ENCODE measurements at places on chromosomes 12 and 14. TPM values are rescaled to one million over a fixed set of nuclear protein-coding genes. Genes with fewer than 3 reads are reported as not detected.

GRCh38 chr14:71396050-71396677 lies 488.9 kb downstream of the PCNX1 start:
- no peak for DNase-seq

DNA sequence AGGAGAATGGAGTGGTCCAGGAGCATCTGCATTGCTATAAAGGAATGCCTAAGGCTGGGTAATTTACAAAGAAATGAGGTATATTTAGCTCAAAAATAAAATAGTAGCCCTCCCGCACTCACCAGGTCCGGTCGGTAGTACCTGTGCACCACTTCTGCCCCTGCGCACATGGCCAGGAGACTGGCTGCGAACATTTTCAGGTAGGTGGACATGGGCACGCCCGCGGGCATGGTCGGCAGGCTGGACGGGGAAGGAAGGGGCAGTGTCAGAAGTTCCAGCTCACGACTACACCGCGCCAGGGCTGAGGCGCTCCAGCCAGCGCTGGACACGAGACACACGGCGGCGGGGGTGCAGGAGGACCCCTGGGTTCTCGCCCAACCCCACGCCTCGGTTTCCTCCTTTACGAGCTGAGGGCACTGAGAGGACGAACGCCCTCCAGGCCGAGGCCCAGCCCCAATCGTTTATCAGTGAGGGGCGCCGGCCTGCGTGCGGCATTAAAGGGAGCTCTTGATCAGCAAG lies 9.1 kb upstream of the TDG start:
- no peak for DNase-seq

- DNase-seq: no peak
Measured at GRCh38 chr12:2689879-2690278, 104.9 kb upstream of the FKBP4 start.

- no peak for DNase-seq
Measured at GRCh38 chr14:97850886-97851285, 1053.7 kb downstream of the VRK1 start.

Gene MMAB
- total RNA-seq: 58.6 TPM

- no peak for DNase-seq
Measured at GRCh38 chr14:36028665-36029064, 147.9 kb downstream of the PTCSC3 start.

GRCh38 chr12:50621399-50622300 lies 116.9 kb downstream of the DIP2B start:
- DNase-seq: no peak

Gene MYO1H
- total RNA-seq: not detected

Gene AKAP6
- total RNA-seq: 0.82 TPM

DNA sequence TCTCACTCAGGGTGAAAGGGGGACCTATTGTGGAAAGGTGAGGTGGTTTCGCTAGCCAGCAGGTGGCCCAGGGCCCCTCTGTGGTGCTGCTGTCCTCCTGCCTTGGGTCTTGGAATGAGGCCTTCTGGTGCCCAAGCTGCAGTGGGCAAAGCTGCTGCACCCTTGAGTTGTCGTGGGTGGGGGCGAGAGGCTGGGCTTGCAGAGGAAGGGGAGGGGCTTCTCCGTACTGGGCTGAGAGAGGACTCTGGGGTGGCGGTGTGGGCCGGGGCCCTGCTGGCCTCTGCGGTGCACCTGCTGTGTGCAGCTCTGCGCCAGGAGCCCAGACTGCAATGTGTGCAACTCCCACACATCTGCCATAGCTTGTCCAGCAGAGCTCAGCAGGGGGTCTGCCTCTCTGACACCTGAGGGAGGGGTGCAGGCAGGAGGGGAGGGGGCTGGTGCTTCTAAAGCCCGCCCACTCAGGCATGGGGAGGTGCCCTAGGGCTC lies 145.8 kb downstream of the KIF26A start:
- no peak for DNase-seq

DNA sequence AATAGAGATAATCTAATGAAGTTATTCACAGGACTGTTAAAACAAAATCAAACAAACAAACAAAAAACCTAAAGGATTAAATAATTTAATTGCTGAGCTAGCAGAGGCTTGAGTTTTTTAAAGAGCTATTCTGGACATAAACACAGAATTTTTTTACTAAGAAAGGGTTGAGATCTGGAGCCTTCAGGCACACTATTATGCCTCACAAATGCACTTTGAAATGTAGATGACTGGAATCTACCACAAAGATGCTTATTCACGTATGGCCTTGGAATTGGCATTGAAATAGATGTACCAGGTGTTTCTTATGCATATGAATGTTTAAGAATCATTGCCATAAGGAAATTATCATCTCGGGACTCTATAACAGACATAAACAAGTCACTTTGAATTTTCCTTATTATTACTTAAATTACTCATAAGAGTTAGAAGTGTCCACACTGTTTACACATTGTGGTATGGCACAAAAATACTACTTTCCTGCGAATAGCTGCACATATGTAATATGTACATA lies 21.6 kb downstream of the PUS7L start:
- no peak for DNase-seq

Gene HNF1A
- total RNA-seq: 0.26 TPM

- no peak for DNase-seq
Measured at GRCh38 chr12:130026608-130027176, 122.9 kb upstream of the TMEM132D start.

DNA sequence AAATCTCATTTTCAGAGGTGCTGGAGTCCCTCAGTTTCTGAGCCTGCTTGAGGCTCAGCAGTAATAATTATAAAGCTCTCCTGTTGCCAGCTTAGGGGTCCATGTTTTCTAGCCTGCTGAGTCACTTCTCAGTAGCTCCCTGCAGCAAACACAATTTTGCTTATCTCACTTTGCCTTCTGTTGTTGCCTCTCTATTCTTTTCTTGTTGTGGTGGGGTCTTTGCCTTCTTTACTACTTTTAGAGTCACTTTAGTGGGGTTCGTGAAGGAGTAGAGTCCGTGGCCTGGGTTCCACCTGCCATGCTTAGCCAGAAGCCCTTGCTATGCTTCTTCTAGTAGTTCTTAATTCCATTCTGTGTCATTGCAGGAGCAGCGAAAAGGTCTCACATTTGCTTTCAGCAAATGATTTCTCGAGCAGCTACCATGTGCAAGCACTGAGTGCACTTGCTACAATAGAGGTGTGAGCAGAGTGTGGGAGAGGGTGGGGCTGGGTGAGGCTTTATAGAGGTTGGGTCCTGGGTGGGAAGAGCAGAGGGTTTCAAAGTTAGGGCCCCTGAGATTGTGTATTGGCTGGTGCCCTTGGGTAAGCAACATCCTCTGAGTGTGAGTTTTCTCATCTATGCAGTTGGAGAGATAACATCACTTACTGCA lies 114.3 kb downstream of the ADCK1 start:
- DNase-seq: no peak

GRCh38 chr14:96368534-96368933 lies 5.2 kb downstream of the GSKIP start:
- DNase-seq: no peak
